ENCODE measurements at places on chromosomes 4 and X.
A peak's percentile ranks its signal among the peaks of the same experiment; 100 is the strongest.

- no peak for DNase-seq
Observed at GRCh38 chr4:145623831-145624230, 4.6 kb downstream of the MMAA start.

DNA sequence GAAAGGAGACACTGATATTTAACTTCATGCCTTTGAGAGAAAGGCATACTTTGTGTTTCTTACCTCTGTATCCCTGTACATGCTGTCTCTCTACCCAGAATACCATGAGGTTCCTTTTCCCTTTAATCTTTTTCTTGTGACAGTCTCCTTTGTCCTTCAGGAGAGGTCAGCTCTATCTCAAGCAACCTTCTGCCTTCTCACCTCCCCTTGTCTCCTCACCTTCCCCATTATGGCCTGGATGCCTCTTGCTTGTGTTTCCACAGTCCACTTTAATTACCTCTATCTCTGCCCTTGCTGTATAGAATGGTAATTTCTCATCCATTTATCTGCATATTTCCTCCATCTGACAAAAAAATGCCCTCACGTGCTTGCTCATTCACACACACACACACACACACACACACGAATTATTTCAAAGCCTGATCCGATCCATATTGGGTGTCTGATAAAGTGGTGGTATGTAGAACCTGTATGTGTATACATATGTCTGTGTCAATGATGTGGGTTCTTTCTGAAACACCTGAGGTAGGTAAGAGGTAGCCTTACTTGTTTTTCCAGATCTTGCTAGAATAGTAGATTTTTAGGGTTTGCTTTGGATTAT is 28.5 kb downstream of the MSN start:
- no peak for DNase-seq

DNA sequence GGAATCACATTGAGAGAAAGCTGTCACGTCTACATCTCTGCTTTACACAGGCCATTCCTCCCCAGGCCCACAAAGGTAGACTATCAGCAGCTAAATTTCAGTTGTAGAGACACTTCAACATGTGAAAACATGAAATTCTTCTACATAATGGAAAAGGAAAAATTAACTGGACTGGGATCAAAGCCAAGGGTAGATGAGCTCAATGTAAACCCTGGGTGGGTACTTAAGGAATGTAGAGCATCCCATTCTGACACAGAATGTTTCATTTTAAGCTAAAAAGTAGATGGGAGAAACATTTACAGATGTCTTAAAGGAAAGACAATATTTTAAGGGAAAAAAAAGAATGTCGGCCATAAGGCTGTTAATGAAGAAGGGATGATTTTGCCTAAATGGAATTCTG is 51.3 kb upstream of the NPNT start:
- no peak for DNase-seq

DNA sequence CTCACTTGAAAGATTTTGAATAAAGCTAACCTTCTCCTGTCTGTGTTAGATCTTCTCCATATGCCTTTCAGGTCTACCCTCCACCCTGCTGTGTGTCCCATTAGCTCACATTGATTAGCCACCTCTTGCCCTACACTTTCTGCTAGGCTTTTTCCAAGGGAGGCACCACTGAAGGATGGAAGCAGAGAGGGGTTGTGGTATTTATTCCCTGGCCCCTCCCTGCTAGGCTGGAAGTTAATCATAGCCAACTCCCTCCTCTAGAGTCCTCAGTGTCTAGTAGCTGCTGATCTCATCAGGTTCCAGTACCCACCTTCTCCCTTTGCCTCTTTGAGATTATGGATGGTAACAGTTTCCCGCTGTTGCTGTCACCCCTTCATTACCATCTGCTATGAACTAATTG is 8.9 kb upstream of the SMIM43 start:
- no peak for DNase-seq

DNA sequence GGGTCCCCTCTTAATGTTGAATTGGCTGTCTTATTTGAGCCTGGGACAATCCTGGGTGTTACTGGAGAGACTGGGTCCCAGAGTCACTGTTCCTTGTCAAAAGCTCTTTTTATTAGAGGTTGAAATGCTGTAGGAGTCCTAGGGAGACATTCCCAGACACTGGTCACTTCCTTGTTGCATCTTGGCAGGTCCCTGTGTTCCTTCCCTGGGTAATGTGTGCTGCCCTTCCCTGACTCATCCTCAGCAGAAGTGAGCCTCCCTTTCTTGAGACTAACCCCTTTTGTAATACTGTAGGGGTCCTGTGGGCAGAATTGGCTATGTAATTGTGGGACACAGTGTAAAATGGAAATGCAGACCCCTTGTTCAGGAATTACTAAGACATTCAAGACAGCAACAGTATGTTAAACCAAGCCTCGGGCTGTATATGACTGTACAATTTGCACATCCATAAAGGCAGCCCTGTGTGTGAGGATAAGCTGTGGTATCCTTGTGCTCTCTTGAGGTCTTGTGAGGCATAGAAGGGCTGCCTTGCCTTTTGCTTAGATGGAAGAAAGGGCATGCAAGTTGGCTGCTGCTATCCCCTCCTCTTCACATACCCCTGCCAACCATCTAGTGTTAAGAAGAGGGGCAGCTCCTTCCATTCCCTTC is 53.5 kb downstream of the DCLK2 start:
- DNase-seq, result no peak

DNA sequence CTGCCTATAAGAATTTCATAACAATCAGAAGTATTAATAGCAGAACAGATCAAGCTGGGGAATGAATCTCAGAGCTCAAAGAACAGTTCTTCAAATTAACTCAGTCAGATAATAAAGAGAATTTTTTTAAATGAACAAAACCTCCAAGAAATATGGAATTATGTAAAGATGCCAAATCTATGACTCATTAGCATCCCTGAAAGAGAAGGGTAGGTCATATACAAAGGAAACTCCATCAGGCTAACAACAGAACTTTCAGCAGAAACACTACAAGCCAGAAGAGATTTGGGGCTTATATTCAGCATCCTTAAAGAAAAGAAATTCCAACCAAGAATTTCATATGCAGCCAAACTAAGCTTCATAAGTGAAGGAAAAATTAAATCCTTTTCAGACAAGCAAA is 28.6 kb downstream of the CBR4 start:
- DNase-seq, result no peak

- DNase-seq, result no peak
Observed at GRCh38 chr4:83212041-83212851, 72.4 kb downstream of the COQ2 start.

GRCh38 chr4:10647846-10648245 is 36.7 kb downstream of the CLNK start:
- no peak for DNase-seq

- no peak for DNase-seq
Observed at GRCh38 chr4:97819294-97819693, 324.0 kb downstream of the STPG2 start.

GRCh38 chr4:167238226-167238625 is 3.9 kb upstream of the SPOCK3 start:
- DNase-seq, result no peak

DNA sequence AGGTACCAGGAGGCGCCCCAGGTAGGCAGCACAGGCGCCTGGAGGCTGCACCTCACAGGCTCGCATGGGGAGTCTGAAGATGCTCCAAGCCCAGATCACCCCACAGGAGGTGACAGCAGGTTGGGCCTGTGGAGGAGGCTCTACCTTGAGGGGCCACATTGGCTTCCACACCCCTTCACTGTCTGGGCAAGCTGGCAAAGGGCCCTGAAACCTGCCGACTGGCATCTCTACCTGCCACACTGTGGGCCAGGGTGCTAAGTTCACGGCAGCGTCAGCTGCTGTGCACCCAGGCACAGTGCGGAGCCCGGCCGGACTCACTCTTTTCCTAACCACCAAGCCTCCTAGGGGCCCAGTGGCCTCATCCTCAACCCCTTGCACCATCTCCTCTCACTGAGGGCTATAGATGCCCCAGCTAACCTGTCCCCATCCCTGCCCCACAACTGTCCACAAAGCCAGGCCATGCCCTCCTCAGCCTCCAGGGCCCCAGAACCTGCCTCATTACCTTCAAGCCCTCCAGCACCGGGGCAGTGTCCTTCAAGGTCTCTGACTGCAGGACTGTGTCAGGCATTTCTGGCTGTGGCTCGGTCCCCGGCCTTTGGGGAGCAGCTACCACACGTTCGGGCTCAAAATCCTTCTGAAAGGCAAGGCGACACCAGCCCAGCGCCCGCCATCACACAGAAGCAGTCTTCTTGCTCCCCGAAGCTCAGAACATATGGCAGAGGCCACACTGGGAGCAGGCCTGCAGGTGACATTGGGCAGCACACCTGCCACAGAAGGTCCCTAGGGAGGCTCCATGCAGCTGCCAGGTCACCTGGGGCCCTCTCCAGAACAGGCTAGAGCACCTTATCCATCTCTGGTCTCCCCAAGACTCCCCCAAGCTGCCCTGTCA is 28.8 kb downstream of the FGFR3 start:
- no peak for DNase-seq

- DNase-seq, result no peak
Observed at GRCh38 chr4:124757126-124757525, 44.6 kb upstream of the ANKRD50 start.

GRCh38 chr4:1599026-1599481 is 85.1 kb downstream of the FAM53A start:
- DNase-seq, result no peak

- DNase-seq, result no peak
Observed at GRCh38 chr4:113584407-113585150, 177.0 kb downstream of the CAMK2D start.

DNA sequence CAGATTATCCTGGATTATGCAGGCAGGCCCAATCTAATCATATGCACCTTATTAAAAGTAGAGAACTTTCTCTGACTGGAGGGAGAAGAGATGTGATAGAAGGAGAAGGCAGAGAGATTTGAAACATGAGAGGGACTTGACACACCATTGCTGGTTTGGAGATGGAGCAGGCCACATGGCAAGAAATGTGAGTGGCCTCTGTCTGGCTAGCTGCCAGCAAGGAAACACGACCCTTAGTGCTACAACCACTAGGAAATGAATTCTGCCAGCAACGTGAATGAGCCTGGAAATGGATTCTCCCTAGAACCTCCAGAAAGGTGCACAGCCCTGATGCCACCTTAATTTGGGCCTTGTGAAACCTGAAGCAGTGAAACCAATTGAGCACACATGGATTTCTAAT is 79.5 kb upstream of the MBNL3 start:
- no peak for DNase-seq

- DNase-seq, result no peak
Observed at GRCh38 chrX:12961196-12961718, 13.7 kb upstream of the TMSB4X start.

GRCh38 chr4:93199492-93199891 is 629.1 kb upstream of the ATOH1 start:
- peak; percentile 55 for DNase-seq

DNA sequence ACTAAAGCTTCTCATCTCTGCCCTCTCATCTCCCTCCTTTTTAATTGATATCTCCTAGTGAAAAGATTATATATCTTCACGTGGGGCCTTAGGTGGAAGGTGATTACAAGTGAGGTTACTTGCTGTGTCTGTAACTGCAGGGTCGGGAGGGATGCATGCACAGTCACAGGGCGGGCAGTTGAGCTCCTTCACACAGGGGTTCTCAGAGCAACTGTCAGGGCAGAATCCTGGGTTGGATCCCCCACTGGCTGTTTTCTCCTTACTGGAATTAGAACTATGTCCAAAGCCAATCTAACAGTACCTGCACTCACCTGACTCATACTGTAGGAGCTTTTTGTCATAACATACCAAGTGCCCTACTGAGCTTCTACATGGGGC is 141.1 kb downstream of the AASDH start:
- DNase-seq, result no peak

GRCh38 chrX:44935640-44936039 is 62.7 kb downstream of the KDM6A start:
- DNase-seq, result no peak

- peak; percentile 70 for DNase-seq
Observed at GRCh38 chrX:40107291-40108161, 9.8 kb upstream of the BCOR start.

DNA sequence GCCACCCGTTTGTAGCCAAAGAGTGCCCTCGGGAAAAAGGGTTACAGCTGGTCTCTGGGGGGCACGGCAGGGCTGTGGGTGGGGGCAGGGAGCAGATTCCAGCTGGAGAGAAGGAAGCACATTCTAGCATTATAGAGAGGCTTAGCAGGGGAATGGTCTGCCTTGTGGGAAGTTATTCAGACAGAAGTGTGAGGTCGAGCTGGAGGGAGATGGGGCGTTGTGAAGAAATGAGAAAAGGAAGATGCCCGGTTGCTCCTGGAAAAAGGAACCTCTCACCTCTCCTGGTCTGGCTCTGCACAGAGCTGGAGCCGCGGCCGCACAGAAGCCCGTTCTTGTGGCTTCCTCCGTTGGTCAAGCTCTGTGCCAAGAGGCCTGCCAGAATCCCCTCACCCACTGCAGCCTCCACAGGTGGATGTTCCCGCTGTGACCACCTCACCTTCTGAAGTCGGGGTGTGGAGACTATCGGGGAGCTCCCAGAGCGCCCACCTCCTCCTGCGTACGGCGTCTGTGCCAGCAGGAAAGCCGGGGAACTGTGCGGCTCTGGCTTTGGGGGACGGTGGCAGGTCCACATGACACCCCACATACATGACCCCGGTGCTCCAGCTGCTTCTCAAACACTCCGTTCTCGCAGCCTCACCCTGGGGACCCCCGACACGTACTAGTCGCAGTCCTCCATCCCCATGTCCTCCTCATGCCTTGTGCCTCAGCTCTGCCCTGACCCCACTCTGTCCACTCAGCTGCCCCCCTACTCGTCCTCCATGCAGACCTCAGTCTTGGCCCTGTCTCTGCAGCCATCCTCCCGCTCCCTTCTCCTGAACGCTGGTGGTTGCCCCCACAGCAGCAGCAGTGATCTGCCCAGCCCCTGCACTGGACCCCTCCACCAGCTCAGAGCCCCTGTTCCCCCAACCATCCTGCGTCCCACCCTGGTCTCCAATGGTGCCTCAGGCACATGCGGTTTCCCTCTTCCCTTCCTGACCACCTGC is 52.2 kb upstream of the HGFAC start:
- no peak for DNase-seq
